ENCODE measurements at places on chromosomes 6 and 20. TPM values are rescaled to one million over a fixed set of nuclear protein-coding genes. Genes with fewer than 3 reads are reported as not detected.

Gene SLC24A3
- 0.15 TPM for total RNA-seq

Gene GPR31
- not detected for total RNA-seq

Gene GPX5
- not detected for total RNA-seq

Gene TRAPPC3L
- total RNA-seq = not detected

Gene PPP1R18
- 52.0 TPM for total RNA-seq

Gene EYA2
- 0.70 TPM for total RNA-seq

Gene ZC2HC1B
- total RNA-seq = not detected

Gene LY6G6C
- total RNA-seq = not detected

Gene SCRT2
- not detected for total RNA-seq

Gene NECAB3
- total RNA-seq = 24.5 TPM

Gene GABRR1
- total RNA-seq = not detected

Gene TRIM10
- not detected for total RNA-seq

Gene APOM
- 1.5 TPM for total RNA-seq

Gene C20orf144
- 0.15 TPM for total RNA-seq

Gene SYNJ2
- total RNA-seq = 64.1 TPM

Gene AAR2
- 8.7 TPM for total RNA-seq
